ENCODE measurements at places on chromosomes 11 and 22.
A peak's percentile ranks its signal among the peaks of the same experiment; 100 is the strongest.

DNA sequence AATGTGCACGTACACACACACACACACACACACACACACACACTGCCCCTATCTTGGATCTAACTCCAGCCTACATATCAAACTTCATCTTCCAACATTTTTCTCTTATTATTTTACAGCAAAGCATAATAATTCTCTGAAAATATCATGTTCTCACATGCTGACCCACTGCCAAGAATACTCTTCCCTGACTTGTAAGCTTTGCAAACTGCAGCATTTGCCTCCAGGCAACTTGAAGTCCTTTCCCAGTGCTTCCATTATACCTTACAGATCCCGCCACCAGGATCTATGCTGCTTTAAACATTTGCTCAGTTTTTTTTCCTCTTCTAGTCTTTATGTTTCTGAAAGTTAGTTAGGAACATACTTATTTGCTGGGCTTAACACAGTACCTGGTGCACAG lies 483.3 kb upstream of the ARHGAP42 start:
- DNase-seq: no peak

DNA sequence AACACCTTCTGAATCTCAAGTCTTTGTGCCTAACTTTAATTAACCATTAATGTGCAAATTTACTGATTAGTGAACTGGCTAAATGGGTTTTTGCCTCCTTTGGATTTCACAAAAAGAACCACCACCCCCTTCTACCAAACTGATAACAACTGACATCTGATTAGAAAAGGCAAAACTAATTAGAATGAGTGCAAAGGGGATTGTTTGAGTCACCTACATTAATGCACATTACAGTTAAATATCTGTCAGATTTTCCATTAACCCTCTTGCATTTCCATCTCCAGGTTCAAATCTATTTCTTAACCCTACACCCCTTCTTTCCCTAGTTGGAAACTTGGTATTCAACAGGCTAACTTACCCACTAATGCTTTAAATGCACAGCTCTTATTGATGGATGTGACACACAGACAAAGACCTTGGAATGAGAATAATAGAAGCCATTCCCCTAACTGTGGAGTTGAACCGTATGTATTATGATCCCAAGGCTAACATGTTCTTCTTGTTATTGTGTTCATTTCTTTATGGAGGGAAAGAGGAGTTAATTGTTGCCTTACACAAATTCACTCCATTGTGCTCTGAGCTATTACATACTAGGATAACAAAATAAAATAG lies 161.5 kb upstream of the MTMR2 start:
- no peak for DNase-seq

DNA sequence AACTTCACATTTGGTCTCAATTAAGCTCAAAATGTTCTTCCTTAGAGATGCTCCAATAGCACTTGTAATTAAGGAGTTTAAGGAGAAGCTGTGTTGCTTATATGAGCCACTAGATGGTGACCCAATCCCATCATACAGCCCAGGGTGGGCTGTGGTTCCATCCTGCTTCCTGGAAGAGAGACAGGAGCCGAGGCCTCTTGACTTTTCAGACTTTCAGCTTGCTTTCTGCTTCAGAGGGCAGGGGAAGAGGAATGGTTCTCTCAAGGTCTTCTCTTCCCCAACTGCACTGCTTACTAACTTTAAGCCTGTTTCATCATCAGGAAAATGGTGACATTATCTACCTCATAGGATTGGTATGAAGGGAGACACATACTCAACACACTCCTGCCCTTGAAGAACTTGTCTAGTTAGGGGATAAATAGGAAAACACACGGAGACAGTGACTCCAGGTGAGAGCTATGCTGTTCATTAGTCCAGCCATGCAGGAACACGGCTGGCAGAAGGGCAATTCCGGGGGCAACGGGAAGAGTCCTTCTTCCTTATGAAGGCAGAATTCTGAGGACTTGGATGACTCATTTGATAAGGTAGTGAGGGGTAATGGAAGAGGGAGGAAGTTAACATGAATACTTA lies 20.1 kb downstream of the TMEM218 start:
- DNase-seq: no peak

GRCh38 chr22:29700206-29700899 lies 19.4 kb upstream of the CABP7 start:
- no peak for DNase-seq

GRCh38 chr22:17552737-17553136 lies 10.6 kb upstream of the SLC25A18 start:
- no peak for DNase-seq

- DNase-seq: no peak
Observed at GRCh38 chr22:50436841-50437341, 37.9 kb downstream of the SBF1 start.

DNA sequence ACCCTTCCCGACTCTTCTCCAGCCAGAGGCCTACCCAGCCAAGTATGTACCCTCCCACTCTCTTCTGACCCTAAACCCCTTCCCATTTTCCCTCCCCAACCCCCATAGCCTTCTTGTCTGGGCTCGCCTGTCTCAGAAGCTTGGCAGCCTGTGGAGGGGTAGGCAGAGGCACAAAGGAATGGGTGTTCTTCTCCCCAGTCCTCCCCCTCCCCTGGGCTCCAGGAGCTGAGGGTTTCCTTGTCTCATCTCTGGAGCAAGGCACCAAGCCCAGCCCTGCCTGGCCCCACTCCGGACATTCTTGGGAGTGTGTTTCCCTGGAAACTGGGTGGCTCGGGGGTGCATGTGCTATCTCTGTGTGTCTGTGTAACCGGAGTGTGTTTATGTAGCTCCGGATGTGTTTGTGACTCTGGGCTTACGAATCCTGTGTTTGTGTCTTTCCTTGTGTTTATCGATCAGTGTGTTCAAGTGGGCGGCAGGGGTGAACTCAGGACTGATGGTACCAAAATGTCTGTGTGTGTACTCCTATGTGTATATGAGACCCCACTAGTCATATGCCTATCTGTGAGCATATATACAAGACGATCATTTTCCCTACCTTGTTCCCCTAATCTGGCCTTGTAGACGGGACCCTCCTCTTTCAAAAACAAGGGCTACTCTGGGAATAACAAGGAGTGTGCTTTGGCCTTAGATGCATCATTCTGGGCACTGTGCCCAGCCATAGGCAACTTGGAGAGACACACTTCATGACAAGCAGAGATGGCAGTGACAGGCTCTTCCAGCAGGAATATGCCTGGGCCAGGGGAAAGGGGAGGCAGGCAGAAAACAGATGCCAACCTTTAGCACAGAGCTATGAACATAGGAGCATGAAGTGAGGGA lies 10.9 kb downstream of the PHLDB1 start:
- DNase-seq: no peak

DNA sequence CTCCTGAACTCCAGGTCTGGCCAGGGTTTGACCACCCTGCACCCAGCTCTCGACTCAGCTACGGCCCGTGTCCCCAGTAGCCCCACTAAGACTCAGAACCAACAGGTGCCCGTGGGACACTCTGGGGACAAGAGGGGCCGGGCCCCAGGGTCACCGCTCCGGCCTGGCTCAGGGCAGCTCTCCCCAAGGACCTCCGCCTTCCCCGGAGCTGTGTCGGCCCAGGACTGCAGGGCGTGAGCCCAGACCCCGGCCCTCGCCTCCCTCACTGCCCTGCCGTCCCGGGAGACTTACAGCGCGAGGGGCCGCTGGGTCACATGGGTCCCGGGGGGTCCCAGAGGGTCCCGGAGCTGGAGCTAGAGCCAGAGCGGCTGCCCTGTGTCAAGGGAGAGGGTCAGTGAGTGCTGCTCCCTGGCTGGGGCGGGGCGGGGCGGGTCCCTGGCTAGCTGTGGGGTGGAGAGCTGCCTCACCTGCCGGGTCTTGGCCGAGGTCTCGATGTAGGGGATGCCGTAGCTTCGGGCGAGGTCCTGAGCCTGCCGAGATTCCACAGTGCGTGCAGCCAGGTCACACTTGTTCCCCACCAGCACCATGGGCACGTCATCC lies 2.3 kb downstream of the HRAS start:
- no peak for DNase-seq

GRCh38 chr11:80505771-80506170 lies 1064.9 kb upstream of the TENM4 start:
- no peak for DNase-seq

- no peak for DNase-seq
Observed at GRCh38 chr11:2107521-2107920, 31.7 kb downstream of the IGF2 start.

DNA sequence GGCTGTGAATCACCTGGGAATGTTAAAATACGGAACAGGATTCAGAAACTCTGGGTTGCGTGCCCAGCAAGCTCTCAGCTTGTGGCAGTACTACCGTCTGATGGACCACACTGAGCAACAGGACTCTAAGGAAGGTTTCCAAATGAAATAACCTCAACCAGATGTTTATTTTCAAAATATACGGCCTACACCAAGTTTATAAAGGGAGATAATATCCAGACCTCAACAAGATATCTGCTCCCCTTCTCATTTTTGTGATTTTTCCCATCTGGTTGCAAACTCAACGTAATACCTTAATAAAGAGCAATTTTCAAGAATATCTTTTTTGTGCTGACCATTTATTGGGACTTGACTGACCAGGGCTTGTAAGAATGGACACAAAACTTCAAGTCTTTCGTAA lies 49.4 kb downstream of the SLC25A17 start:
- no peak for DNase-seq

GRCh38 chr11:44094260-44094868 lies 1.1 kb upstream of the EXT2 start:
- peak; percentile 54 for DNase-seq

- no peak for DNase-seq
Observed at GRCh38 chr11:35579557-35580396, 38.5 kb upstream of the FJX1 start.

GRCh38 chr22:40044870-40045834 lies 50.4 kb downstream of the FAM83F start:
- DNase-seq: peak; percentile 67

- DNase-seq: peak; percentile 43
Observed at GRCh38 chr11:65791719-65792213, 4.9 kb downstream of the OVOL1 start.

GRCh38 chr11:17405232-17406005 lies 17.0 kb upstream of the KCNJ11 start:
- no peak for DNase-seq

- DNase-seq: no peak
Observed at GRCh38 chr11:30758946-30759504, 172.9 kb upstream of the MPPED2 start.

DNA sequence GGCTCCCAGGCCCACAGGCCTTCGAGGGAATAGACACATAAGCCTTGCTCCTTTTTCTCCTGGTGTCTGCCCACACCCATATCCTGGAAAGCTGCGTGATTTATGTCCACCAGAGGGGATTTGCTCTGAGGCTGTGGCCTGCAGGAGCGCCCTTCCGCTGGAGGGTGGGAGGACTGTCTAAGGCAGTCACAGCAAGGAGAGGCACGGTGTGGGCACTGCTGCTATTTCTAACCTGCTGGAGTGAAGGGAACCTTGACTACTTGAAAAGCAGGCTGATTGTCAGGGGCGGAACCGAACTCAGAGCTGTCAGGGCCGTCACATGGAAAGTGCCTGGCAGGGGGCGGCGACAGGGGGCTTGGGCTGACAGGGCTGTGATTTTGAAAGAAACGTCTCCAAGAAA lies 3.7 kb downstream of the UPB1 start:
- DNase-seq: no peak

GRCh38 chr11:68661014-68661413 lies 23.3 kb upstream of the GAL start:
- no peak for DNase-seq

GRCh38 chr11:130435671-130436070 lies 7.3 kb upstream of the ADAMTS8 start:
- no peak for DNase-seq

DNA sequence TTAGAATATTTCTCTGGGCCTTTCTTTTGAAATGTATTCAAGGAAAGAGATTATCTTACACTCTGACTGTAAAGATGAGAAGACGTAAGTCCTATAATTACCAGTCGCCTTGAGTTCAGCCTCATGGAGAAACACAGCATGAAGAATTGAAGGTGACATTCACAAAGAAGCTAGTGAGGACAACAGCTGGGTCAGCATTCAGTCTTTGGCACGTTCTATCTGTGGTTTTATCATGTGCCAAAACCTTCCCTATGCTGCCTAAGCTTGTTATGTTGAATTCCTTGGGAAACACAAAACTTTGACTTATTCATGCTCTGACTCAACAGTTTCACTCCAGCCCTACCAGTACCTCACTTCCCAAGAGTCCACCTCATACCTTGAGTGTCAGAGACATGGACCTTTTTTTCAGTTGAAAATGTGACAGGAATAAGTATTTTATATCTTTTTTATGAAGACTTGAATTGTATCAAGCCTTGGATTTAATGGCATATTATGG lies 198.8 kb upstream of the KIRREL3 start:
- DNase-seq: no peak

DNA sequence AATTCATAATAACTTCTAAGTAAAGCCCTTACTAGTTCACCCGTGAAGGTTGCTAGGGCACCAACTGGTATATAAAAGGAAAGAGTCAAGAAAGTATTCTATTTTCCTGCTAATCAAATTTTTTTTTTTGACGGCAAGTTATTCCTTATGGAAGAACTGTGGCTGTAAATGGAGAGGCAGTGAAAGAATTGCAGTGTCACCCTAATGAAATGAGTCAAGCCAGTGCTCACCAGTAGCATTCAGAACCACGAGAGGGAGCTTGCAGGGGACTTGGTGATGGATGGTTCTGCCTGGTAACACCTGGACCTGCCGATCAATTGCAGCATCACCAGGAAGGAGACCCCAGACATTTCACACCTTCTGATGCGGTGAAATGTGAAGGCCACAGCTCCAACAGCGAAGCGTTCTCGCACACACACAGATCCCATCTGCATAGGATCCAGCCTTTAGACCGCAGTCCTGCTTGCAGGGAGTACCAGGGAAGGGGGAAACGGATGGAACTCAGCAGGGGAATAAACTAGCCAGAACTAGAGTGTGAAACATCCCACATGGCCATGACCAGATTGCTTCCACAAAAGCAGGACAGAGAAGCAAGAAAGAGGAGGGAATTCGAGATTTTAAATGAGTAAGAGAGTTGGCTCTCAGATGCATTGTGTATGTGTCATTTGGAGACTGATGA lies 326.2 kb downstream of the TBC1D22A start:
- DNase-seq: no peak

- no peak for DNase-seq
Observed at GRCh38 chr22:48319321-48320047, 1508.2 kb downstream of the BRD1 start.

DNA sequence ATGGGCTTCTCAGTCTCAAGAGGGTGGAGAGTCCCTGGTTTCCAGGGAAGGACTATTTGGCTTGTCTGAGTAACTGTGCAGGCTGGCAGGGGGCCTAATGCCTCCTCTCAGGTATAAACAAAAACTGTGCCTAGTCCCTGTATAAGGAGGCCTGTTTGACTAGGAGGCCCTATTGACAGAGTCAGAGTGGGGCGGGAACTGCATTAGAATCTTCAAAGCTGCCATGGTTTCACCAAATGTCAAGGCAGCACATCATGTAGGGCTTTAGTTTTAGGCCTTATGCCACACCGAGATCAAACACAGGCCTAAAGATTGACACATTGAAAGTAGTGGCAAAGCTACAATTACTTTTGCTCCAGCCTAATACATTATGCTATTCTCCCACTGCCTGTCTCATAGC lies 611.5 kb upstream of the B3GAT1 start:
- DNase-seq: no peak

GRCh38 chr11:75632962-75633361 lies 35.9 kb downstream of the MAP6 start:
- DNase-seq: no peak

GRCh38 chr11:35418282-35419183 lies 825 bp downstream of the SLC1A2 start:
- DNase-seq: no peak

GRCh38 chr11:47021527-47021818 lies 84.9 kb downstream of the CSTPP1 start:
- DNase-seq: no peak
